Activated naive CD4-positive, alpha-beta T cell treated with anti-CD3 and anti-CD28 coated beads, Interleukin-2, amount 50 U/mL, for 16 hours (primary cell): ENCODE measurements at places on chromosomes 16 and 17.

DNA sequence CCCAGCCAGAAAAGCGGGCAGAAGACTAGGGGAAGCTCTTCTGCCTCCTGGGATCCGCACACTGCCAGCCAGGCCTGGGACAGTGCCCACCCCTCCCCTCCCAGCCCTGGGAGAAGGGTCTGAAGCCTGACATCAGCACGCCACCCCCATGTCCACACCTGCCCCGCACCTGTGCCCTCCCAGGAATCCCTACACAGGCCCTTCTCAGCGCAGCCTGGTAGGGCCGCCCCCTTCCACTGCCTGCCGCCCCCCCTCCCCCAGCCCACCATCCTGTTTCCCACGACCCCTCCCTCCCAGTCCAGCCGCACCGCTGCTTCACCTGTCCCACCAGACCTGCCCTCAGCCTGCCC is 10.6 kb downstream of the ENPP7 start:
- no peak for DNase-seq

- DNase-seq = no peak
Measured at GRCh38 chr17:62700964-62701705, 73.7 kb downstream of the MRC2 start.

- no peak for DNase-seq
Measured at GRCh38 chr17:73210002-73210678, 17.3 kb downstream of the COG1 start.

DNA sequence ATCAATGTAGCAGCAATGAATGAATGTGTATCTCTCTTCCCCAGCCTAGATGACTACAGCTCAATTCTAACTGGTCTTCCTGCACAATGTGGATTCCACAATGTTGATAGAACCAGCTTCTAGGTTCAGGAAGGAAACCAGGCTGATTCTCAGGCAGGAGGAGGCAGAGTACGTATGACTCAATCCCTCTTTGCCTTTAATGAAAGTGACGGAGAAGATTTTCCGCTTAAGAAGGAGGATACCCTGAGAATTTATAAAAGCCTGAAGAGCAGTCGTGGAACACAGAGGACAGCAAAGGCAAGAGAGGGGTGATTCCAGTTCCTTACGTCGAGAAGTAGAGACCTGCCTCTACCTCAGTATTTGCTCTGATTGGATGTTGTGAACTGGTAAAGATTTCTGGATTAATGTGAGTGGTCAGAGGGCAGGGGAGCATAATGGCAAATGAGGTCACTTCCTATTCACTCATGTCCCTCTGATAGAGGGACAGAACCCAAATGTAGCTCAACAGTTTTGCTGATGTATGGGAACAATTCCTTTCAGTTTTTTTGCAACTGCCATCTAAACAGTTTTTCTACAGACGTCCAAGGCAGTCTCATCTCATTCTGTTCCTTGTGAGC is 15.0 kb upstream of the SLC16A11 start:
- DNase-seq = no peak

DNA sequence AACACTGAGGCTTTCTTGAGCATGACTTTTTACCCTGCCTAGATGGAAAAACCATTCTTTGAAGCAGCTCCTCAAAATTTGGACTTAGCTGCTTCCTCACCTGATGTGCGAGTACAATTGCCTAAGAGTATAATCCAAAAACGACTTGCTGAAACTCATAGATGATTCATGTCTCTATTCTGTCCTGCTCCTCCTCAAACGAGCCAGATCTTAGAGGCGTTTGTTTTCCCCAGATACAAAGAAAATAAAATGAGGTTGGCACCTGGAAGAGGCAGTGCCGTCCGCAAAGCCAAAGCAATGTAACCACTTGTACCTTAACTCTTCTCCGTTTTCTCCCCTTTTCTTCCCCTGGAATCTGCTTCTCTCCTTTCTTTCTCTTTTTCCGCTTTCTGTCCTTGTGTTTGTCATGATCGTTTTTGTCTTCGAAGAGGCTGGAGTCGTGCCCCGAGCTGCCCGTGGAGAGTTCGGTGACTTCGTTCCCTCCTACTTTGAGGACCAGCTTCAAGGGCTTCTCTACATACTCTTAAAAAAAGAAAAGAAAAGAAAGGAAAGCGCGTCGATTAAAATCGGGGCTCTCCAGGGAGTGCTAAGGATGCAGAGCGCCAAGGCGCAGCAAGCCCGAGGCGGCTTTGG is 895 bp downstream of the BRD7 start:
- no peak for DNase-seq

DNA sequence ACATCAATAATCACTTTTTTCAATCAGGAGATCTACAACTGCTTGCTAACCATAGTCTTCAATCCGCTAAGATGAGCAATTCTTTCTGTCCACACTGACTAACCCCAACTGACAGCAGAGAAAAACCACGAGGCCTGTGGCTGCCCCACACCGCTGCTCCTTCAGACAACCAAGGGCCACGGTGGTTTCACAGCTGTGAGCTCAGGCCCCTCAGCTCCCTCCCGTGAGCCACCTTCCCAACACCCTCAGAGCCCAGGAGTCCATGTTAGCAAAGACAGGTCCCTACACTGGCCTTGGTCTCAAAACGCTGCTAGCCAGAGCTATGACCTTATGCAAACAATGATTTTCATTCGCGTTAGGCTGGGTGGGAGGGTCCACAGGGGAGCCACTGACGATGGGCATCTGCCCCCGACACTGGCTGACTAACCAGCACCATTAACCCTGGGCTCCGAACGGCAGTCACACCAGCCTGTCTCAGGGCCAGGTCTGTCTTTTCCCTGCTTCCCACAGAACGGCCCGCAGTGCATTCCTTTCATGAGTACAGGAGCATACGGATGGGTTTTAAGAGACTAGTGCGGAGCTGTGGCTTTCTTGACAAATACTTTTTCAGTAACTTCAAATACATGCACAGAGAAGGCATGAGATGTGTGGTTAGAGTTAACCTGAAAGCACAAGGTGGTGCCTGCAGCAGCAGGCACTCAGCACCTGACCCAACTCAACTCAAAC is 67.3 kb downstream of the ANKRD11 start:
- DNase-seq = peak; percentile 32

GRCh38 chr17:5665164-5665563 is 80.9 kb upstream of the NLRP1 start:
- no peak for DNase-seq

- DNase-seq = no peak
Measured at GRCh38 chr16:12580809-12581208, 222.9 kb downstream of the CPPED1 start.
